Cardiac muscle cell (in vitro differentiated cells and primary cell): ENCODE measurements at places on chromosomes 4 and X. TPM values are rescaled to one million over a fixed set of nuclear protein-coding genes. Genes with fewer than 3 reads are reported as not detected.

Gene ASB9
- total RNA-seq, result 0.54 TPM in 1 of 2 replicates, not detected in the other

DNA sequence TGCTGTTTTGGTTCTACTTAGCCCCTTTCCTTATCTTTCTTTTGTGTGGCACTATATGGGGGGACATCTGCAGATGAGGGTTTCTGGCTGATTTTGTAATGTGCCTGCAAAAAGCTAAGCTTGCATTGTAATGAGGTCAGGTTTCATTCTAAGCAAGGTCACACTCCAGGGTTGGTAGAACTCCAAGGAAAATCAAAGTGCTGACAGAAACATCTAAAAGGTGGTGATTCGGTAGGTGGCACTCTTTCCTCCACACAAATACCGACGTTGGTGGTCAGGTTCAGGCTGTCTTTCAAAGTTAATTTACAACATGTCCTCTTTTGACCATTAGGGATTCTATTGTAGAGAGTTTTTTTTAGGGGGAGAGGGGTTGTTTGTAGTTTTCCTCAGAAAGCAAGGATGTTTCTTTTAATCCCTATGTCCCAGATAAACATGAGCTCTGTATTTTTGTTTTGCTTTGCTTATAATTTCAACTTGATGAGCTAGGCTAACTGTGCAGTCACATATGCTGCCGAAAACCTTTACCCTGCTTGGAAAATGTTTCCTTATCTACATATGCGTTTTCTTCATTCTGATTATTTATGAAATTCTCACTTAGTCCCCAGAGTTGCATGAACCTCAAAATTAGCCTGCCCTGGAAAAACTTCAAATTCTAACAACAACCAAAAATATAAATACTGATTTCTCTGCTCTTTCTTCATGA, 434.2 kb downstream of the PPARGC1A start:
- DNase-seq, result peak; percentile 6

DNA sequence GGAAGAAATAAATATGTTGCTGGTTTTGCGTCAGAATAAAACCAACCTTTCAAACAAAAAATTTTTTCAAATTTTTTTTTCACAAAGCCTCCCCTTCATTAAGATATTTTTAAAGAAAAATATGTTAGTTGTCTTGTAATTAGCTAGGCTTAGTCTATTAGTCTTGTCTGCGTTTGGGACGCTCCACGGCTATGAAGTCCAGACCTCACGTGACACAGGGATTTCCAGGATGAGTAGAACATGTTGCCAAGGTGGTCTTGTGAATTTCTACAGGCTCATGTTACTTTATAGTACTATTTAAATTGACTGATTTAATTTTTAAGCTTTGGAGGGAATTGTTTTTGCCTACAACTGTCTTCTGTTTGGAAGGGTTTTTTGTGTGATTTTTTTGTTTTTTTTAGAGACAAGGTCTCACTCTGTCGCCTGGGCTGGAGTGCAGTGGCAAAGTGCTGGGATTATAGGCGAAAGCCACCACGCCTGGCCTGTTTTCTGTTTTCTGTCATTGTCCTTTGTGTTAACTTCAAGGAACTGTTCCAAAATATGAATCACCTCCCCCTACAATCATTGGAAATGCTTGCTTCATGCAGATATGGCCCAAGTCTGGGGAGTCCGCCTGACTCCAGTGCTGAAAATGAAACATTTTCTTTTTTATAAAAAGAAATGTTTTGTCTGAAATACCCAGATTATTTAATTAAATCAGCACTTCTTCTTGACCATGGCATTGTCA, 26.2 kb downstream of the TMEM144 start:
- peak; percentile 29 for DNase-seq

Gene PRRG3
- 4.8 and 10.6 TPM in 2 replicates for total RNA-seq

DNA sequence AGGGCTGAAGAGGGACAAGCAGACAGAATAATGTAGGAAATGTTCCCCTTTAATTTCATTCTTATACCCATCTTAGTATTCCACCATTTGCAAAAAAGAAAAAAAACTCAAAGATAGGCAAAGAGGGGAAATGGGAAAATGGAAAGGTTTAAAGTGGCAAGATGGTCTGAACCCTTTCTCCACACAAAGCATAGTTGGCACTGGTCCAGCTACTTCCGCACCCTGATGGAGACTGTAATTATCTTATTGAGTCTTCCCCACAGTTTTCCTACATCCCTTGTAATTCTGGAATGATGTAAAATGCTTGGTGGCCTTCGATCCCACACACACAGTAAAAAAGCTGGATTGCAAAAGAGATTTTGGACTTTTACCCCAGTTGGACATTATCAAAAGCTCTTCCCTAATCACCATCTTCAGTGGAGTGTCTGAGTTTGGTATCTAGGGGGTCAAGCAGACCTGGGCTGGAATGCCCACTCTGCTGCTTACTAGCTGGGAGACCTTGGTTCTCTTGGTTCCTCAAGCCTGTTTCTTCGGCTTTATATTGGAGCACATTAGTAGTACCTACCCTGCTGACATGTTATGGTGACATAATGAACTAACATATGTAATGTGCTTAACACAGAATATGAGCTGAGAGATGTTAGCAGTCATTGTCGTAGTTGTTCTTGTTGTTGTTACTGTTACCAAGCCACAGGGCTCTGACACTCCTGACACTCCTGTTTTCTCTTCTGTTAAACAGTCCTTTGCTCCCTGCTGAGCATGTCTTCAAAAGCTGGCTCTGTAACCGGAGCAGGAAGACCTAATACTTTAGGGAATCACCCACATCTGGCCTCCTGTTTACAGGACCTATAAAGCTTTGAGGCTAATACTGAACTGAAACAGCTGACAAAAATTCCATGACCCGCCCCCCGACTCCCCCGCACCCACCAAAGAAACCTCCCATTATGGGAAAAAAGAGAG, 4.7 kb downstream of the SRPX2 start:
- DNase-seq, result no peak

Gene IL1RAPL1
- 3.2 and 4.1 TPM in 2 replicates for total RNA-seq

GRCh38 chr4:154344686-154345085, 146.9 kb downstream of the DCHS2 start:
- DNase-seq, result peak; percentile 5

DNA sequence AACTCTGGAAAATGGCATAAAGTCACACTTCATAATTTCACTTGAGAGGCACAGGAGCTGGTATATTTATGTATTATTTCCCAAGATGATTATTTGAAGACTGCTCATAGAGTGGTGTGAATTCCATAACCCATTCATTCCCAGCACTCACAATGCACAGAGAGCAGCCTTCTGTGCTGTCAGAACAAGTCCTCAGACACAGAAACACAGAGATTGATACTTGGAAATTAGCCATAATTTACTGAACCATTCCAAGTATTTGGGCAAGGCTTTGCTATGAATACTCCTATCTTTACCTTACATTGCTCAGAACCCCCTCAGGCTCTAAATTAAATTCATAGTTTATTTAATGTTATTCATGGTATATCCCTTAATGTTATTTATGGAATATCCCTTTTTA, 53.6 kb downstream of the PABPC4L start:
- DNase-seq, result no peak

DNA sequence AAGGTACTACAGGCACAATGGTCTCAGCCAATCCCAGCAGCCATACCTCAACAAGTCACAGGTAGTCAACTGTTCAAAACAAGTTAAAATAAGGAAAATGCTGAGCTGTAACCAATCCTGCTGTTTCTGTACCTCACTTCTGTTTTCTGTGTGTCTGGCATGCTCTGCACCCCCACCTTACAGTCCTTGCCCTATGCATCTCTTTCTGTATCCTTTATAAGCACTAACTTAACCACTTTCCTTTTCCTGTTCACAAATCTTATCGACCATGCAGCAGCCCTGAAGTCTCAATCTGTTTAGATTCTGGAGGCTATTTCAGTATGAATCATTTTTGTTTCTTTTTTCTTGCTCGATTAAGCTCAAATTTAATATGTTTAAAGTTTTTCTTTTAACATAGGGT, 12.5 kb upstream of the FAM13A start:
- DNase-seq, result no peak

Gene LARP1B
- 10.9 and 16.7 TPM in 2 replicates for total RNA-seq

Gene NDST4
- total RNA-seq, result not detected in 2 replicates
